CD8-positive, alpha-beta memory T cell (primary cell): ENCODE measurements at places on chromosomes 11 and 22. TPM values are rescaled to one million over a fixed set of nuclear protein-coding genes. Genes with fewer than 3 reads are reported as not detected.

DNA sequence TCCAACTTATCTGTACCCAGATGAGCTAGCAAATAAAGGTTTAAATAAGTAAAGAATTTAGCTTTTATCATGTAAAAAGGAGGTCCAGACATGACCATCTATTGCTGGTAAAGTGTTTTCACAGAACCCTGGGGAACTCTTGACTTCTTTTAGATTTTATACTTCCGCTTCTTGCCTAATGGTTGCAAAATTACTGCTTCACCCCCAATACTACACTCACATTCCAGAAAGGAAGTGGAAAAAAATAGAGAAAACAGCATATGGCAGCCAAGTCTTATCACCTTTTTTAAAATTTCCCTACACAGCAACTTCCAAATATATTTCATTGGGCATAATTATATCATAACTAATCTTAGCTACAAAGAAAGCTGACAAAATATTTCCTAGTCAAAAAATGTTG is 12.1 kb downstream of the BBOX1 start:
- no peak overlapping the region for H3K4me3 ChIP-seq
- no peak overlapping the region for H3K27ac ChIP-seq
- no peaks in the 10 kb centered on the region for H3K27me3 ChIP-seq
- no peak for DNase-seq
- H3K36me3 ChIP-seq = no peaks in the 10 kb centered on the region

Gene GNG3
- not detected for total RNA-seq

- H3K4me1 ChIP-seq = no peaks in the 10 kb centered on the region
- no peak overlapping the region for H3K4me3 ChIP-seq
- DNase-seq = no peak
- H3K36me3 ChIP-seq = no peaks in the 10 kb centered on the region
Measured at GRCh38 chr11:66497206-66497605, 13.2 kb upstream of the BBS1 start.

Gene KCNK7
- total RNA-seq = 0.59 TPM

DNA sequence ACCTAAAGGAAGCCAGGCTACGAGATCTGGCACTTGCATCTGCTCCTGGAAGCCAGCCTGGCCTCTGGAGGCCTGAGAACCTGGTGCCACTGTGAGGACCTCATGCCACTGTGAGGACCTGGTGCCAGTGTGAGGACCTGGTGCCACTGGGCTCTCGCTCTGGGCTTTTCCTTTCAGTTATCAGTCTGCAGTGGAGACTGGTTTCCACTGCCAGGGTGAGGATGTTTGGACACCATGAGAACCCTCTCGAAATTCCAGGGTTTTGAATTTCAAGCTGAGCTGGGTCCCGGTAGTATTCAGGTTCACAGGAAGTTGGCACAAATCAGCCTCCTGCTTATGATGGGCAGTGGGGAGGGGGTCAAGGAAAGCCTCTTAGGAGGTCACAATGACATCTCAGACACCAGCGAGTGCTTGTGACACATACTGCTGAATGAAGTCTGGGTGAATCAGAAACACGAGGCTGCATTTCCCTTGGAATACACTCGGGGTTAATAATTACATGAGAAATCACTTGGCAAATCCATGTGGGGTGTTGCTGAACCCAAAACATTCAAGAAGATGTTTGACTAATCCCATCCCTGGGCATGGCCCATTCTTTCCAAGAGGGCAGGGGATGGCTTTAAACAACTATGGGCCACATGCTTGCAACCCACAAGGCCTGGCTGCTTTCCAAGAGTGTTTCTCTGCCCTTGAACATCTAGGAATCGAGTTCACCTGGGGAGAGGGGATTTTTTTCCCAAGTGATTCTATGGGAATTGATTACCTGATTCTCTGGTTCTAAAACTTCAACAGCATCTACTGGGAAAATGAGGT is 60.2 kb downstream of the LINC01488 start:
- H3K27me3 ChIP-seq = no peaks in the 10 kb centered on the region
- no peaks in the 10 kb centered on the region for H3K4me1 ChIP-seq
- no peaks in the 10 kb centered on the region for H3K36me3 ChIP-seq
- H3K27ac ChIP-seq = no peak overlapping the region
- no peak for DNase-seq

DNA sequence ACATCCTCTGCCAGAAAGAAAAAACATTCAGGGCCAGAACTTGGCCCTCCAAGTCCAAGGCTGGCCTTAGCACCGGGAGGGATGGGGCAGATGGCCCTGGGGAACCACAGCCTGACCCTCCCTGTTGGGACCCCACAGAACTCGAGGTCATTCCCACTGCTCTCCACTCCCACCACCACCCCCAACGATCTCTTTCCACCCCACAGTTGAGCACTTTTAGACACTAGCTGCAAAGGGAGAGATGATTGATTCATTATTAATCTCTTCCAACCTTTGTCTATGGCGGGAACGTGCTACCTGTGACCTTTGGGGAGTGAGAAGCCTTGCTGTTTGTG is 869.7 kb downstream of the BRD1 start:
- no peak overlapping the region for H3K4me3 ChIP-seq
- H3K27me3 ChIP-seq = peaks cover 6% of the 10 kb centered on the region
- H3K36me3 ChIP-seq = no peaks in the 10 kb centered on the region
- DNase-seq = no peak
- no peak overlapping the region for H3K27ac ChIP-seq
- no peaks in the 10 kb centered on the region for H3K4me1 ChIP-seq

DNA sequence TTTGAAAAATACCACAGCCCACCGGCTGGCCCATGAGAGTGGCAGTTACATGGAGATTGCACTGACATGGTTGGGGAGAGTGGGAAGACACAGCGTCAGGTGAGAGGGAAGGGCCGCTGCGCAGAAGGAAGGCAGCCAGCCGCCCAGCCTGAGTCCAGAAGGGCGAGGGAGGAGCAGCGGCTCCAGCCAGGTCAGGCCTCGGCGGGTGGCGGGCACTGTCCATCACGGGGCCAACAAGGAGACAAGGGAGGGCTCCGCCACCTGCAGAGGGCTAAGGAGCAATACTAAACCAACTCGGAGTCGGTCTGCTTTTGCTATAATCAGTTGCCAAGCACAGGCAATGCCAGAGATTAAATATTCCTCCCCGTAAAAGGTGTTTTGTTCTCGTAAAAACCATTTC is 384.5 kb downstream of the TBC1D22A start:
- no peaks in the 10 kb centered on the region for H3K27me3 ChIP-seq
- no peak for DNase-seq
- H3K4me1 ChIP-seq = no peaks in the 10 kb centered on the region
- no peak overlapping the region for H3K4me3 ChIP-seq
- H3K27ac ChIP-seq = no peak overlapping the region
- H3K36me3 ChIP-seq = no peaks in the 10 kb centered on the region

DNA sequence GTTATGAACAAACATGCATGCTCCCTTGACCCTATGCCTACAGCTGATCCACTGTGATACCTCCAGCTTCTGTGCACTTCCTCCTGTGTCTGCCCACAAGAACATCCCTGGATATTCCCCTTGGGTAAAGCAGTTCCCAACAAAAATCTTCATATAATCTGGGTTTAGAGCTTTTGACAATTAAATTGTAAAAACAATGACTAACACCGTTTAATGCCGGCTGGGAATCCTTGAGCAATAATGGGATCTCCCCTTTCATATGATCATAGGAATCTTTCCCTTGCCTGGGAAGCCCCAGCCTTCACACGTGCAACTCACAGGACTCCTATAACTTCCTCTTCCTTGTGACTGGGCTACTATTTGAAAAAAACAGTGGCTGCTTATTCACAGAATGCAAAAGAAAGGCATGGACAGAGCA is 6.3 kb upstream of the ZC3H12C start:
- H3K4me3 ChIP-seq = no peak overlapping the region
- DNase-seq = no peak
- no peaks in the 10 kb centered on the region for H3K36me3 ChIP-seq

DNA sequence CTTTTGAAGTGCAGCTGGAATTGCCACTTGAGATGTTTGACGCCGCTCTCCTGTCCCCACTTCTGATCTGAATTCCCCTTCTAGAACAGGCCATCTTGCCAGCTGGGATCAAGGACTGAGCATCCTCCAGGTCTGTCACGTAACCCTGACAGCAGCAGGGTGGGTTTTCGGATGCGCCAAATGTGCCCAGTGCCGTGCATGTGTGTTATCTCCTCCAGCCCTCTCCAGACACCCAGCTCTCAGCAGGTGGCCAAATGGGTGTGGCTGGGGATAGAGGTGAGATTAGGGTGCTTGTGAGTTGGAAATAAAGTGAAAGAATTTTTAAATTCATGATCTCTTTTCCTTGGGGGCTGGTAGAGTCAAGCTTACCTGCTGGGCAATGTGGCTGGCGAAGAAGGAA is 3.3 kb downstream of the OSBP2 start:
- H3K27me3 ChIP-seq = no peaks in the 10 kb centered on the region
- H3K4me3 ChIP-seq = no peak overlapping the region
- H3K36me3 ChIP-seq = no peaks in the 10 kb centered on the region
- H3K4me1 ChIP-seq = no peaks in the 10 kb centered on the region

- no peak overlapping the region for H3K4me3 ChIP-seq
- peak overlapping the region; percentile 47 for H3K27ac ChIP-seq
- no peaks in the 10 kb centered on the region for H3K4me1 ChIP-seq
- H3K27me3 ChIP-seq = no peaks in the 10 kb centered on the region
- no peaks in the 10 kb centered on the region for H3K36me3 ChIP-seq
Measured at GRCh38 chr22:23533771-23534191, 46.3 kb downstream of the IGLL1 start.

Gene PRAME
- total RNA-seq = not detected

GRCh38 chr11:66692446-66692845 is 14.8 kb upstream of the RBM4B start:
- H3K27me3 ChIP-seq = no peaks in the 10 kb centered on the region
- DNase-seq = no peak
- no peak overlapping the region for H3K27ac ChIP-seq
- no peak overlapping the region for H3K4me3 ChIP-seq
- H3K4me1 ChIP-seq = no peaks in the 10 kb centered on the region

DNA sequence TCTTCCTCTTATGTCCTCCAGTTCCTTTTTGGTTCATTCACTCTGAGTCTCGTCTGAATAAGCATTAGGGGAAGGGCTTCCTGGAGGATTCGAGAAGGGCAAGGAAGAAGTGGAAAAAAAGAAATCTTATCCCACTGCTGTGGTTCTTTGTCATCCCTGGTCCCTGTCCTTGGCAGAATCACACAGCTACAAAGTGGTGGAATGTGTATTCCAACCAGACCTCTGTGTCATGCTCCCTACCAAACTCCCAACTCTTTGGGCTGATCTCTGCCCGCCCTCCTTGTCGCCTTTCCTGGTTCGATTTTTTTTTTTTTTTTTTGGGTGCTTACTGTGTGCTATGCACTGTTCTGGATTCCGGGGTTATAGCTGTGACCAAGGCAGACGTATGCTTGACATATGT is 61.0 kb downstream of the TEAD1 start:
- H3K27ac ChIP-seq = no peak overlapping the region
- no peak for DNase-seq
- H3K4me3 ChIP-seq = no peak overlapping the region
- H3K27me3 ChIP-seq = no peaks in the 10 kb centered on the region
- H3K4me1 ChIP-seq = no peaks in the 10 kb centered on the region

- no peak overlapping the region for H3K4me3 ChIP-seq
- no peaks in the 10 kb centered on the region for H3K27me3 ChIP-seq
- H3K4me1 ChIP-seq = no peaks in the 10 kb centered on the region
Measured at GRCh38 chr11:78762105-78762504, 187.4 kb upstream of the NARS2 start.

- H3K4me1 ChIP-seq = no peaks in the 10 kb centered on the region
- H3K27ac ChIP-seq = no peak overlapping the region
- H3K27me3 ChIP-seq = no peaks in the 10 kb centered on the region
- H3K36me3 ChIP-seq = no peaks in the 10 kb centered on the region
- no peak for DNase-seq
Measured at GRCh38 chr22:27318516-27318915, 483.0 kb downstream of the MN1 start.

Gene FOLR1
- not detected for total RNA-seq

- H3K27ac ChIP-seq = no peak overlapping the region
- no peaks in the 10 kb centered on the region for H3K27me3 ChIP-seq
- no peak for DNase-seq
- H3K36me3 ChIP-seq = no peaks in the 10 kb centered on the region
Measured at GRCh38 chr11:2586793-2587131, 113.0 kb downstream of the KCNQ1OT1 start.

Gene LMO2
- 0.13 TPM for total RNA-seq

Gene OR8A1
- total RNA-seq = not detected

Gene PRR5
- 26.4 TPM for total RNA-seq

- H3K4me3 ChIP-seq = no peak overlapping the region
- no peaks in the 10 kb centered on the region for H3K27me3 ChIP-seq
- H3K36me3 ChIP-seq = peaks cover 7% of the 10 kb centered on the region
- no peak for DNase-seq
Measured at GRCh38 chr11:65410936-65411680, 11.5 kb upstream of the NEAT1 start.

DNA sequence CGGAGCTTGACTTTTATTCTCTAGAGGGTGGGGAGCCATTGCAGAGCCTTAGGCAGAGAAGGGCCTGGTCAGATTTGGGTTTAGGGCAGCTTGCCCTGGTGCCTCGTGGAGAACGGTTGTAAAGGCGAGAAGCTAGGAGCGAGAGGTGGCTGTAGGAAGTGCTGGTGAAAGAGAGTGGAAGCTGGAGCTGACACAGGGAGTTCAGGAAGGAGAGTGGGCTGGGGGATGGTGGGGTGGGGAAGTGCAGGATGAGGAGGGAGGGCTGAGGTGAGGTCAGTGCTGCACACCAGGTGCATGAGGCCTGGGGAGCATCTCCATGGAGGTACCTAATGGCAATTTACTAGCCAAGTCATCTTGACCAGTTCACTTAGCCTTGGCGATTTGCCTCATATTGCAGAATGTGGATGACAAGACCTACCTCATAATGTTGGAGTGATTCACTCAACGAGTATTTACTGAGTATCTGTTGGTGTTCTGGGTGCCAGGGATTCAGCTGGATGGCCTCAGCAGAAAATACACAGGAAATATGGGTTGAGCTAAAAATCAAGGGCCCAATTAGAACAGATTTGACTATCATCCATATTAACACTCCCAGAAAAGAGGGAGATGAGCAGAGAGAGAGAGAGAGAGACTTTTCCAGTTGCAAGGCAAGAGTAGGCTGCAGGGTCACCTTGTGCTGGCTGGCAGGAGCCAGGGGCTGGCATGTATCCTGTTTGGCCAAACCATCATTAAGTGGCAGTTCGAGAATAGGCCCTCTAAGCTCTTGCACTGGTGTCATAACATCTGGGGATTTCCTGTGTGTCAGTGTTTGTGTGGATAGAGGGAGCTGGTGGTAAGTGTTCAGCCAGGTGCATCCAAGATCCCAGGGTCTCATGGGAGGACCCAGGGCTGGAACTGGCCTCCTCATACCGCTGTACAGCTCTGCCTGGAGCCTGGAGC is 44.4 kb upstream of the CLDN5 start:
- no peaks in the 10 kb centered on the region for H3K36me3 ChIP-seq
- no peak overlapping the region for H3K27ac ChIP-seq
- H3K4me3 ChIP-seq = no peak overlapping the region
- peaks cover 5% of the 10 kb centered on the region for H3K27me3 ChIP-seq
- DNase-seq = no peak
